ENCODE measurements at places on chromosomes 1 and 21.

- peak; percentile 78 for DNase-seq
Measured at GRCh38 chr1:227317523-227318015, 723 bp downstream of the CDC42BPA start.

DNA sequence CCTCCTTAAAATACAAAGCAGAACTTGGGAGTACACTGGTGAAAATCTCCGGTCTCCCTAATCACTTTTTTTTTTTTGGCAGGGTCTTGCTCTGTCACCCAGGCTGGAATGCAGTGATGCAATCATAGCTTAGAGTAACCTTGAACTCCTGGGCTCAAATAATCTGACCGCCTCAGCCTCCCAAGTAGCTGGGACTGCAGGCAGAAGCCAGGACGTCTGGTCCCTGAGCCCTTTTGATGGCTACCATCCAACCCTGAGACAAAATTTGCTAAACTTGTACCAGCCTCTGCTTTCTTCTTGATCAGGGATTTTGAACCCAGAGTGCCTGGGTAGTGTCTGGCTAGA lies 4.1 kb downstream of the L1TD1 start:
- no peak for DNase-seq

DNA sequence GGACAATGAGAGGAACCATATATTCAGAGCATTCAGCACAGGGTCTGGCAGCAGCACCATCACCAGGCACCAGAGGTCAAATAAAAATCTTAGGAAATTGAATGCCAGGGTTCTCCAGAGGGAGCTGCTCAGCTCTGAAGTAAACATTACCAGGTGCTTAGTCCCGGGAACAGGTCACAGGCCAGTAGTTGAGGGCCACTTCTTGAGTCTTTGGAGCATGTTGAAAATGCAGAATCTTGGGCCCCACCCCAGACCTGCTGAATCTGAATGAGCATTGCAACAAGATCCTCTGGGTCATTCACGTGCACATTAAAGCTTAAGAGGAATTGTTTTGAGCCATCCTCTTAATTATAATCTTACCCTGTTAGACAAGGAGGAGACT lies 33.8 kb downstream of the PHC2 start:
- DNase-seq: no peak

DNA sequence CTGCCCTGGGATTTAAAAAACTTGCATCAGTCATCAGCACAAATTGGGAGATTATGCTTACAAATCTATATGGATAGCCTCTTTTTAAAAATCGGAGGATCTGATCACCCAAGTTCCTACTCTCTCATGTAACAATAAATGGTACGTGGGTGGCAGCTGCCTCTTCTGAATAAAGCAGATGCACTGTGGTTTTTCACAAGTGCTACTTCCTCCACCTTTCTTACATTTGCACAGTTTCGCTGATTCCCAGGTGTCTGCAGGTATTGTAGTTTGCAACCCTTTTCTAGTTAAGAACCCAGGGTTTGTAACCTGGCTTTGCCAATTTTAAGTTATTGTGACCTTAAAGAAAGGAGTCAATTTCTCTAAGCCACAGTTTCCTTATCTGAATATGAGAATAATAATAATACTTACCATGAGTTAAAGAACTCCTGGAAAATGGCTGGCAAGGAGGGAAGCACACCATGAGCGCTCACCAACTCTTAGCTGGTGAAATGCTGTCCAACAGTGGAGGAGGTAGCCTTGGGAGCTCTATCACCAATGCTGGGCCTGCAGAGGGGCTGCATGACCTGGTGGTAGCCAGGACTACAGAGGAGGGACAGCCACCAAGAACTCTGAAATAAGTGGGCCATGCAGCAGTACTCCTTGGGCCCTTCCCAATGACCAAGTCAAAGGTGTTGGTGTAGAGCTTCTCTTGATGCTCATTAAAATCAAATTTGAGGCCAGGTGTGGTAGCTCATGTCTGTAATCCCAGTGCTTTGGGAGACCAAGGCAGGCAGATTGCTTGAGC lies 30.2 kb upstream of the KCNA2 start:
- DNase-seq: no peak
